ENCODE measurements at places on chromosomes 1 and 21.

- DNase-seq: no peak
Observed at GRCh38 chr21:44414291-44415072, 40.8 kb upstream of the LRRC3 start.

DNA sequence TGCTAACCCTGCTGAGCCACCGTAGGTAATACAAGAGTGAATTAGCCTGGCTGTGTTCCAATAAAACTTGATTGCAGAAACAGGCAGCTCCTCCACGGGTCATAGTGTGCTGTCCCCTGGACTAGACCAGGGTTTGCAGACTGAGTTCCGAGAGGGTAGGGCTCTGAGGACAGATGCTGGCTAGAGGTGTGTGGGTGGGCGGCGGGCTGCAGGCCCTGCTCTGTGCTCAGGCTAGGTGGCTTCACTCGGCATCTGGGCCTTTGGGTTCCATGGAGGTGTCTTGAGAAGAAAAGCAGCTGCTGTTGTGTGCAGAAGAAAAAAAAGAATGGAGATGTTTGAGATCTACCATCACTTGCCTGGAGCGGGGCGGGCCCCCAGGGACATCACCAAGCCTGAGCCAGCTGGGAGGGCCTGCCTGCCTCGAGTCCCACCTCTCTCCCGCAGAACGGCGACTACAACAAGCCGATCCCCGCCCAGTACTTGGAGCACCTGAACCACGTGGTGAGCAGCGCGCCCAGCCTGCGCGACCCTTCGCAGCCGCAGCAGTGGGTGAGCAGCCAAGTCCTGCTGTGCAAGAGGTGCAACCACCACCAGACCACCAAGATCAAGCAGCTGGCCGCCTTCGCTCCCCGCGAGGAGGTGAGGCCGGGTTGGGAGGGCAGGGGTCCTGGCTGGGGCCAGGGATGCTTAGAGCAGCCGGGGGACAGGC is 7.9 kb downstream of the TMEM201 start:
- DNase-seq: no peak

- no peak for DNase-seq
Observed at GRCh38 chr1:225919906-225920305, 4.1 kb downstream of the PYCR2 start.

DNA sequence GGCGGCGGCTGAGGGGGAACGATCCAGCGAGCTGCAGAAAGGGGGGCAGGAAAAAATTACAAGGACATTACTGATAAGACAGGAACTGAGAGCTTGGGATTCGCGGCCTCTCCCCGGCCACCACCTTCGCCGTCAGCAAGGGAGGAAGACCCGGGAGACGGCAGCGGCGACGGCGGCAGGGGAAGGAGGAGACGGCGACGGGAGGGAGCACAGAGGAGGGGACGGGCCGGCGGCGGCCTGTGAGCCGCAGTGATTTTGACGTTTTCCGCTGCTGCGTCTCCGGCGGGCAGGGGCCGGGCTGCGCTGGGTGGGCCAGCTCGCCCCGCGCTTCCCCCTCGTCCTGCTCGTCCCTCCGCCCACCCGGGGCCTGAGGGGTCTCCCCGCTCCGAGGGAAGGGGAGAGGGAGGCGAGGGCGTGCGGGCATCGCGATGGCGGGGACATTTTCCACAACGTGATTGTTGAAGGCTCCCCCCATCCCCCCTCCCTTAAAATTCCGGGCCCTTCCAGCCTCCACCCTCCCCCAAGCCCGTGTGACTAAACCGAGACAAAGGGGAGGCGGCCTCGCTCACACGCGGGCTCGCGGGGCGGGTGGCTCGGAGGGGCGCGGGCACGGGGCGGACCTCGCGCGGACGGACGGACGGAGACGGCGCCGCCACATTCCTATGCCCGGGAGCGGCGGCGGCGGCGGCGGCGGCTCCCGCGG is 407 bp downstream of the CAMSAP2 start:
- DNase-seq: no peak

DNA sequence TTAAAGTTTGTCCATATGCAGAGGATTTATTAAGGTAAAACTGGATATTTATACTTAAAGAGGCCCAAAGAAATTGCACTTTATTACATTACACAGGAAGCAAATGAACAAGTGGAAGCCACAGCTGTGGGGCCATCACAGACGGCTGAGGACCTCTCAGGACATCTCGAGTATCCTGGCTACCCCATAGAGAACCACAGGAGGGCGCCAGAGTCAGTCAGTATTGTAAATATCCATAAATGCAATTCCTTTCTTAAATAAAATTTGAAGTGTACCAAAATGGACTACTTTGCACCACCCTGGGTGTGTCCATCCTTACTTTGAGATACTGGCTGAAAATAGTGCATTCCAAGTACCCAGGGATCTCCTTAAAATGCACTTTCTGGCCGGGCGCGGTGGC is 257.2 kb downstream of the MRPL39 start:
- no peak for DNase-seq

DNA sequence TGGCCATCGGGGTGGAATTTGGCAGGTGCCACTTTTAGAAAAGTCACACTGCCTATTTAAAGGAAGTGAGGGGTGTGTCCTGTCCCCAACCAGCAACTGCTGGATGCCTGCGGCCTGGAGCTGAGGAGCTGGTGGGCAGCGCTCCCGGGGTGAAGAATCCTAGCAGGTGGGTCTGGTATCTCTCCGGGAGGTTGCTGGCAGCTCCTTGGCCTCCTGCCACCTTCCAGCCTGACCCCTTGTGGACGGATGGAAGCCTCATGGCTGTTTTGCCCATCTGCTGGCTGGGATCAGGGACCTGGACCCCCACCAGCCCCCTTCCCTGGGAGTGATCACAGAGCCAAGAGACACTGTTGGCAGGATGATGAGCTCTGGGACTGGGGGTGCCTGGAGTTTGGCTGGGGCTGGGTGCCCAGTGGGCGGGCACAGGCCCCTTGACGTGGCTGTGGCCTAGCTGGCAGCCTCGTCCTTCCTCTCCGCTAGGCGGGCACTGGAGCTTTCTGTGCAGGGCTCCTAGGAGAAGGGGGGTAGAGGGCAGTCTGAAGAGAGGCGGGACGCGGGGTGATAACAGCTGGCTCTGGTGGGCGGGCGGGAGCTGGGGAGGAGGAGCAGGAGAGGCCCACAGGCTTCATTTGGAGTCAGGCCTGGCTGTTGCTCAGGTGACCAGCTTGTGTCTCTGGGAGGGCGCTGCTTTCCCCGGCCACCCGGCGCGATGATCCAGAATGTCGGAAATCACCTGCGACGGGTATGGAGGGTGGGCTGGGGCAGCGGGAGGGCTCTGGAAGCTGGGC is at the start of gene ACOT11:
Gene ACOT11 (plus strand): TSS at position 628 of the 788 bp plus-strand sequence. CDS start 82 bp downstream, at position 710.
- DNase-seq: no peak
